Glomerular endothelial cell (primary cell): ENCODE measurements at places on chromosomes 6 and 20. TPM values are rescaled to one million over a fixed set of nuclear protein-coding genes. Genes with fewer than 3 reads are reported as not detected.

The ADGB gene
- total RNA-seq = not detected in 2 replicates

DNA sequence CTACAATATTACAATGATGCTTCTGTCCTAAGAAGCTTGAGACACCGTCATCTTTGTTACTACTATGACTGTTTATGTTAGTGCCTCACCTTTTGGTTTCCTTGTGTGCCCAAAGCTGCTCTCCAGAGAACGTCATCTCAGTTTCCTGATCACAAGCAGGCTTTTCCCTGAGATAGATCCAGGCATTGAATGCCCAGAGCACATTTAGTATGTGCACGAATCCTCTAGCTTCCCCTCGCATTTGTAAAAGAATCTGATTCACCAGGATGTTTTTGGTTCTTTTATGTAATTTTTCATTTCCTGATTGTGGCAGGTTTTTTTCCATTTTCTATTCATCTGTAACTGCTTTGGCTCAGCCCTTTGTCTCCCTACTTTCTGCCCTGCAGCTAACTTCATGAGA is 100.2 kb upstream of the TMEM181 start:
- DNase-seq = peak; percentile 65

DNA sequence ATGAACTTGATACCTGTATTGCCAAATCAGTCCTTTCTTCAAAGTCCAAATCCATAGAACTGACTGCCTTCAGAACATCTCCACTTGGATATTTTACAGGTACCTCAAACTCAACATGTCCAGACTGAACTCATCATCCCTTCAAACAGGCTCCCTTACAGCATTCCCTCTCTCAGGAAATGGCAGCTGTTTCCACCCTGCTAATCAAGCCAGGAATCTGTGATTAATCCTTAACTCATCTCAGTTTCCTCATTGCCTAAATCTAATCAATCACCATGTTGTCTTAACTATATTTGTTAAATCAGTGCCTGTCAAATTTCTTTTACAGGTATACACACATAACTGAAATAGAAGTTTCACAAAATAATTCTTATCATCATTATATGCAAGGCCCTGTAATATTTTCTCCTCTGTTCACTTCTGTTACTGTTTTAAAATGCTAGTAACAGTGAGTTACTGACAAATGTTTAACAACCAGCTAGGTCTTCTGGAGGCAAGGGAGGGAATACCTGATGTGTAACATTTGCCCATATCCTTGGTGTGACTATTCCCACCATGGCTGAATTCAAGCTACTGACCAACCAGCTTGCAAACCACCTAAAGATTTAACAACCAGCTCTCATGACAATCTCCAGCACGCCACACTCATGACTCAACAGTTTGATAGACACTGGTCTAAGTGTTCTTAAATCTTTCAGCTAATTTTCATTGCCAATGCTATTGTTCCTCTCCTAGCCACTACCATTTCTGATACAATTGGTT is 124.9 kb downstream of the ADAT2 start:
- no peak for DNase-seq

GRCh38 chr20:58691773-58692578 is 624 bp upstream of the NPEPL1 start:
- no peak for DNase-seq

DNA sequence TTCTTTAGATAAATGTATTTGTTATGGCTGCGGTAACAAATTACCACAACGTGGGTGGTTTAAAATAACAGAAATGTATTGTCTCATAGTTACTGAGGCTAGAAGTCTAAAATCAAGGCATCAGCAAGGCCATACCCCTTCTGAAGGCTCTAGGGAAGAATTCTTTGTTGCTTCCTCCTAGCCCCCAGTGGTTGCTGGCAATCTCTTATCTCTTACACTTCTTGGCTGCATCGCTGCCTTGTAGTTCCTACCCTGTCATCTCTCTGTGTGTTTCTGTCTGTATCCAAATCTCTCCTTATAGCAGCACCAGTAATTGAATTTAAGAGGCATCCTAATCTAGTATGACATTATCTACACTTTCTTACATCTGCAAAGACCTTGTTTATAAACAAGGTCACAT is 534.7 kb downstream of the PHF3 start:
- no peak for DNase-seq

DNA sequence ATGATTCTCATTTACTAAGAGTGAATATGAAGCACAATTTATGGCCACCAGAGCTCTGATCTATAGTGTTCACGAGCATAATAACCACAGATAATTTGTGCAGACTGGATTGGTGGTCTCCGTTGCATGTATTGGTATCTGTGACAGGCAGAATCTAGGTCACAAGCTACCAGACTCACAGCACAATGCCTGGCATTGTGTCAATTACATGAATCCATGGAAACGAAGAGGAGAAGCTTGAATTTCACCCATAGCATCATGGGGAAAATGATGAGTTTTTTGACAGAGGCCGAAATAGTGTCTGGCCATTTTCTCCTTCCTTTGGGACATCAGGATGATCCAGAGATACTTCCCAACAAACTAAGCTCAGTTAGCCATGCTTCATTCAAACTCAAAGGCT is 52.3 kb upstream of the TMEM170B start:
- DNase-seq = no peak

DNA sequence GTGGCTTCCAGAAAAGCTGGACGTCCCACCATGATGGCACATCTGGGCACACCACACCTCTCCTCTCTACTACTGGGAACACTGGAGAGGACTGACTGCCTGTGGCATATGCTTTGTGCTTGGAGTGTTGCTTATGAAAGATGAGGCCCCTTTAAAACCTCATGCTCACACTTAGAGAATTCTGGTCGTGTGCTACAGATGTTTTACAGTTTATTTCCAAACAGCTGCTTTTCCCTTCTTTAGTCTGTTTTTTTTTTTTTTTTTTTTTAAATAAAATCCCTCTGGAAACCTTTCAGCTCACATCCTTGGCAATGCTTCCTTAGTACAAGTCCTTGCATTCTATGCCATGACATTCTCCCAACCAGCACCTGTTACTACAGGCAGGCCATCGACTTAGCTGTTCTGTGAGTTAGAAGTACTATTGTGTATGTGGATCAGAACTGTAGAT is 60.3 kb downstream of the BMP6 start:
- DNase-seq = no peak

- no peak for DNase-seq
These were observed 220.6 kb upstream of the UFL1 start for GRCh38 chr6:96301023-96301422.

The GABRR1 gene
- total RNA-seq = not detected in 2 replicates

- DNase-seq = no peak
These were observed 25.8 kb downstream of the B4GALT5 start for GRCh38 chr20:49687595-49688567.

DNA sequence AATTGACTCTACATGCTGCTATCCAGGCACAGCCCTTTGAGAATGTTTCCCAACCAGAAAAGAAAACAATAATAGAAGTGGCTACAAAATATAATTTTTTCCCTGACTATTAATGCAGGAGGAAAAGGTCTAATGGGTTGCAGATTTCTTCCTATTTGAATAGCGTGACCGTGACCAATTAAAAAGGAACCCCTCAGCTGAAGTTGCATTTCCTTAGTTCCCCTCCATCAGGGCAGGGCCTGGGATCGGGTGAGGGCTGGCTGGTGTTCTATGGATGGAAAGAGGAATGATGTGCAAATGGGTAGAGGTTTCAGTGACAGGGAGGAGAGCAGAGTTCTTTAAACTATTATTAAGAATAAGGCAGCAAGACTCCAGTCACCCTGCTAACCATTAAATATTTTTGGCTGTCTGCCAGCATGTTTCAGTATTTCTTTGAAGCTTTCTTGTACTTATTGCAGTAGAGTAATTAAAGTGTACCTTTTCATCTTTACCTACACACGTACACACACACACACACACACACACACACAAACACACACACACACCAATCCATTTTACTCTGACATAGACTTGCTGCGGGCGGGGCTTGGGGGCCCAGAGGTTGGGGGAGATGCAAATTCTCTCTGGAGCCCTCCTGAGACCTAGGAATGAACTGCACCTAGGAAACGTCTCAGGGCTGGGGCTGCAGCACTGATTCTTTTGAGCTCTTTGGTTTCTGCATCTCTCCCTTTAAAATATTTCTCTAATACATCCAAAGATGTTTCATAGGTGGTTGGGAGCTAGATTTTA is 154.8 kb upstream of the SLC35B3 start:
- DNase-seq = no peak

DNA sequence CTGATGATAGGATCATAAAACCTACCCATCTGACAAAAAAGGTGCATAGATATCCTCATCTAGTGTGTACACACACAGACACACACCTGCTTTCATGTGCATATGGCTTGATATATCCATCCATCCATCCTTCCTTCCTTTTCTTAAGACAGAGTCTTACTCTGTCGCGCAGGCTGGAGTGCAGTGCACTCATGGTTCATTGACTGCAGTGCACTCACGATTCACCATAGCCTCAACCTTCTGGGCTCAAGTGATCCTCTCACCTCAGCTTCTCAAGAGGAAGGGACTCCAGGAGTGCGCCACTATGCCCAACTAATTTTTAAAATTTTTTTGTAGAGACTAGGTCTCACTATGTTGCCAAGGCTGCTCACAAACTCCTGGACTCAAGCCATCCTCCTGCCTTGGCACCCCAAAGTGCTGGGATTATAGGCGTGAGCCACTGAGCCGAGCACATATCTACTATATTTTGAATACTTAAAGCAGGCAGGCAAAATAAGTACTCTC is 27.1 kb downstream of the ADNP start:
- no peak for DNase-seq

The LY6G6D gene
- total RNA-seq = not detected in 2 replicates

The FRMD1 gene
- not detected in 2 replicates for total RNA-seq

DNA sequence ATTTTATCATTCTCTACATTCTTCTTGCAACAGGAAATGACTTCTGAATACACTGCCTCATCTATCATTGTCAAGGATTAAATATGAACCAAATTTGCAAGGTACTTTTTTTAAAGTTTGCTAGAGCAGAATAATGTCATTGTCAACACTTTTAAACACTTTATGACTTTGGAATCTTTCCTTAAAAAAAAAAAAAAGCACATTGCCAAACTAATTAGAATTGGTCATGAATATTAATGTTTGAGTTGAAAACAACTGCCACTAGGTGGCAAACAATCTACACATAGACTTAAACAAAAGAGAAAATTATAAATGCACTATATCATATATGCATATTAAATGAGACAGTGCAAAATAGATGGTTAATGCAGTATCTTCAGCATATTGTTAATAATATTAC is 32.5 kb upstream of the TMEM244 start:
- no peak for DNase-seq

GRCh38 chr6:152554851-152555250 is 82.3 kb downstream of the SYNE1 start:
- no peak for DNase-seq

GRCh38 chr20:1892119-1892385 is 3.2 kb upstream of the SIRPA start:
- no peak for DNase-seq

The MLIP gene
- 0.58 and 2.9 TPM in 2 replicates for total RNA-seq

DNA sequence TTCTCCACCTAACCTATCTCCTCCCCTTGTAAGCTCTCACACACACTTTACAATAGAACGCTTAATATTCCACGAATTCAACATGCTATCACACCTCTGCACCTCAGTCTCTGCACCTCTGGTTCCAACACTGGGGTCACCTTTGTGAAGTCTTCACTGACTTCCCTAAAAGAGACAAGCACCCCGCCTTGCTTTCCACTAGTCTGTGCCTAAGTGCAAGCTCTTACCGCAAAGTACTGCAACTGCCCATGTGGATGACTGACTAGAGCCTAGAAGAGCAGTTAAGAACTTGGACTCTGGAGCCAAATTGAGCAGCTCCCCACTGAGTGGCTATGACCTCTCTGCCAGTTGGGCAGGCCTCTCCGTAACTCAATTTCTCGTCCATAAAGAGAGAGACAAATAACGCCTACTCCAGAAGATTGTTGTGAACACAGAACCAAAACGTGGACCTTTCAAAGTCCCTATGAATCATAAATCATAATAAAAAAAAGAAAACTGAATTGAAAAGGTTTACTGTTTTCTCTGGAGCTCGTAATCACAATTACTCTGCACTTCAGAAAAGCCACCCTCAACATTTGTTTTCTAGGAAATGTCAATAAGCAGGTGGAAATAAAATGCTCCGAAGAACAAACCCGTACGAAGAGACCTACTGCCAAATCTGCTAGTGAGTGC is 1.2 kb downstream of the IFNGR1 start:
- DNase-seq = no peak

The SMIM8 gene
- total RNA-seq = 4.1 and 6.4 TPM in 2 replicates

GRCh38 chr6:111114087-111114443 is 26.8 kb downstream of the SLC16A10 start:
- DNase-seq = no peak

DNA sequence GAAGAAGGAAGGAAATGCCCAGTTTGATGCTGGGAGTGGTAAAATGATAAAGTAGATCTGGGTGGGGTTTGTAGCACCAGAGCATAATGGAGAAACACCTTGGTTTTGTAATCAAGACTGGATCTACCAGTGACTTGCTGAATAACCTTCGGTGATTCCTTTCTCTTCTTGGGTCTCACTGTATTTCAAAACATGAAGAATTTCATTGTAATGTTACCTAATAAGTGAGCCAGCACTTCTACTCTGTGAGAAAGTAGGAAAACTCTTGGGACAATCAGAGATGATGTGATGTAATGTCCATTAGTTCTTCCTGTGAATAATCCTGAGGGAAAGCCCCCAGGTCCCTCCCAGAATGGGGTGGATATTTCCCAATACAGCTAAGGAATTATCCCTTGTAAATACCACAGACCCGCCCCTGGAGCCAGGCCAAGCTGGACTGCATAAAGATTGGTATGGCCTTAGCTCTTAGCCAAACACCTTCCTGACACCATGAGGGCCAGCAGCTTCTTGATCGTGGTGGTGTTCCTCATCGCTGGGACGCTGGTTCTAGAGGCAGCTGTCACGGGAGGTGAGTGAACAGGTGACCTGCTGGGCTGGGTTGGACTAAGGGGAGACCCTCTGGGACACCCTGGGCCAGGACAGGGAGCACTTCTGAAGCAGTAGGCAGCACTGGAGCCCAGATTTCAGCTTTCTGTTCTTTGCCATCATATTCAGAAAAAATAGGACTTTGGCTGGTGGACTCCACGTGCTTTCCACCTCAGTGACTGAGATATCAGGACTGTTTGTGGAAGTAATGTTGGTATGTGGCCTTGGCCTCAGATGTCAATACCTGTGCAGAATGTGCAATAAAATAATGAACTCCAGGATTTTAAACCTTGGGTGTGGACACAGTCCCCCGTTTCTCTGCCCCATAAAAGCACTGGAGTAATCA is at the start of gene PI3:
TSS of gene PI3 (plus strand) at position 469 of the 931 bp plus-strand sequence. CDS start at position 490, 21 bp downstream.
- DNase-seq = no peak

The HUS1B gene
- 0.99 TPM in 1 of 2 replicates, not detected in the other for total RNA-seq

GRCh38 chr6:44701038-44701636 is 313.6 kb downstream of the CDC5L start:
- no peak for DNase-seq
